Occipital lobe (tissue), 3 donors: ENCODE measurements at places on chromosomes 7 and 10.

GRCh38 chr7:1920266-1920681, 250.2 kb downstream of the ELFN1 start:
- no peak for DNase-seq

GRCh38 chr10:17344206-17344605, 110.2 kb downstream of the ST8SIA6 start:
- DNase-seq: no peak

- no peak for DNase-seq
These were observed 59.3 kb upstream of the IGFBP3 start for GRCh38 chr7:45980181-45980905.

DNA sequence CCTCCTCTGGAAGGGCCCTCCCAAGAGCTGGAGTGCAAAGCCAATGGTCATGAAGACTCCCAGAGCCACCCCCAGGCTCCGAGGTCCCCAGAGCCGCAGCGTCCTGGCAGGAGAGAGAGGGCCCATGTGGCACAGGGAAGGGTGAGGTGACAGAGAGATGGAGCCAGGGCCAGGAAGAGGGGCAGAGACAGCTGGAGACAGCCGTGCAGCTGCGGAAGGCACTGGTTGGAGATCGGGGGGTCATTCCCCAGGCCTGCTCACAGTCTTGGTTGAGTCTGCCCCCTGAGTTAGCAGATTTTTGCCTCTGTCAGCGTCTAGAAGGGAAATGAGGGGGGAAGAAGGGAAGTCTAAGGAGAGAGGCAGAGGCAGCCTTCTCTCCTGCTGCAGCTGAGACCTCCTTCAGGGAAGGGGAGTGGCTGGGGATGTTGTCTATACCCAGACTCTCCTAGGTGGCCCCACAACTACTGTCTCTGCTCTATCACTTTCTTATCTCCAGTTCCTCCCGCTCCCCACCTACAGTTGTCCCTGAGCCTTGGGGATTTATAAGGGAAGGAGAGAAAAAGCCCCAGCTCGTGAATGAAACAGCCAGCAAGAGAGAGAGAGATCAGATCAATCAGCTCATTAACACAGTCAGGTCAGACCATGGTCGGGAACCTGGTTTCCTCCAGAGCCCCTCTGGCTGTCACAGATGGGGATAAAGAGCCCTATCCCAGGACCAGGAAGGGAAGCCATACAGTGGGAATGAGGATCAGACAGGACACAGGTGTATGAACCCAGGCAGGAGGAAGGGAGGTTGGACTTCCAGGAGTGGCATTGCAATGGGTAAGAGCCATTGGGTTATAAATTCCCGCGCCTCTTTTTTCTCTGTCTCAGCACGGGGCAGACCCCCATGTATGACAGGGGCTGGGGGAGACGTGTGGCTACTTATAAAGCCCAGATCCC, 1.2 kb downstream of the GAL3ST4 start:
- DNase-seq: no peak

DNA sequence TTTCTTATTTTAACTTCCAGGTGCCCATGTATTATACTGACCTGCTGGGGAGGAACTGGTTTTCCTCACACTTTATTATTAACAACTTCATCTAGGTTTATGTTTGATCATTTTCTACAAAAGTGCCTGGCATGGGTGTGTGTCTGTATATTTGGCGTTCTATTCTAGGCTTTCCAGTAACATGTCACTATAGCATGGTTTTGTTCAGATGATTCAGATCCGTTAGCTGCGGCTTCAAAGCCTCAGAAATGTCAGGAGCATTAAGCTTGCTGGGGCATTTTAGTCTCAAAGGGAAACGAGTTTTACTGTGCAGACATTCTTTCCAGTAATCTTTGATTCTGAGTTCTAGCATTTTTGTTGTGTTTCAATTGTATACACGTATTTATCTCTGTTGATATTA, 2.3 kb downstream of the INPP5A start:
- DNase-seq: no peak

- no peak for DNase-seq
These were observed 1.8 kb upstream of the XPNPEP1 start for GRCh38 chr10:109924967-109925620.

- DNase-seq: no peak
These were observed 146.4 kb upstream of the TMEM106B start for GRCh38 chr7:12064586-12065127.

DNA sequence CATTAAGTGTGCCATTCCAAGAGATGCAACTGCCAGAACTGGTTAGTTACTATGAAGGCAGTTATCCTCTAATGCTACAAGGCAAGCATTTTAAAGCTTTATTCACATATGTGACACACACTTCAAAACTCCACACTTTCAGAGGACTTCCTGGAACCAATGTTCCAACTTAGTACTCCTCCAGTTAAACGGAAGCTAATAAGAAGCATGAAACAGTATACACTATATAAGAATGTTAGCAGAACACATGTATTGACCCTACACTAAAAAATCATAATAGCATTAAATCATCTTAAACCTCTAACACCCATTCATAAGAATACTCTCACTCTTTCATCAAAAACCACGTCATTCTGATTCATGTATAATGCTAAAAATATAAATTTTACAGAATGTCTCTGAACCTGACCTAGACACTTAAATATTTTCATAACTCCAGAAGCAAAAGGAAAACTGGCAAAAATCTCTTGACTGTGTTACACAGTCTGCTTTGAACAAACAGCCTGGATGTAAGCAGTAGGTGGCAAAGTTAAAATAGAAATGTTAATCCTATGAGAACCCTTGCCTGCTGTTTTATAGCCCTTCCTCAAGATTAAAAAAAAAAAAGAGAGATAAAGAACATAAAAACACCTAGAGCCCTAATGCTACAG, 135.0 kb downstream of the SEMA3C start:
- DNase-seq: no peak

GRCh38 chr10:26474026-26474425, 35.9 kb downstream of the APBB1IP start:
- DNase-seq: no peak

DNA sequence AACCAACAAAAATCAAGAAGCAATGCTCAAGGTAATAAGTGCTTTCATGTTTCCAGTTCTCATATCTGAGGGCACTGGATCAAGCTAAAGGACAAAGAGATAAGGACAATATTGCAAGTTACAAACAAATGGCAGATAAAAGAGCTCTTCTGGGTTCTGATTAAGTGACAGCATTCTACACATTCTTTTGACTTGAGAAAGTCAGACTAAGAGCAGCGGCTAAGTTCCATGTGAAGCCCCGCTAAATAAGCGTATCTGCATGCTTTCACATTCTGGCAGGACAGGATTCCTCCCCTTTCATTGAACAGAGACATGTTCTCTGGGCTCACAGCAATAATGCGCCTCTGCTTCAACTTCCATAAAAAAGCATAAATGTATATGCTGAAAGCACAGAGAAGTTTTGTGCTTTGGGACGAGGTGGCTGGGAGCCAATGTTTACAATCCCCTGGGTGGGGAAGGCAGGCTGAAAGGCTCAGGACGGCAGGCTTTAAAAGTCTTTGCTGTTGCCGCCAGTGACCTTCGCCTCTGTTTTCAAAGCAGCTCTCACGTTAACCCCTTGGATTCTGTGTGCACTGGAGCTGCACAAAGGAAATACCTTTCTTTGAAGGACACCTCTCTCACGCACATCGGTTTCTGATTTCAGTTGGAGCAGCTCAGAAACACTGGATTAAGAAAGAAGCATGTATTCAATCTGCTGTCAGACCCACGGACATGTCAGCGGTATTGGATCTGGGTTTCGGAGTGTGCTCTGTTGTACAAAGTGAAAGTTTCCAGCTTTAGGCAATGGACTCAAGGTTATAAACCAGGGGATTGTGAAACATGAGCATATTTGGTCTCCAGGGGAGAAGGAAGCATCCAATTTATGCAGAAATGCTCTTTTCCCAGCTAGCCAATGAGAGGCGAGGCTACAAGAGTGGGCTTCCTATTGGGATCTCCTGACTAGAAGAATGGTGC, 105.4 kb upstream of the FAM133B start:
- DNase-seq: peak; percentile 15

DNA sequence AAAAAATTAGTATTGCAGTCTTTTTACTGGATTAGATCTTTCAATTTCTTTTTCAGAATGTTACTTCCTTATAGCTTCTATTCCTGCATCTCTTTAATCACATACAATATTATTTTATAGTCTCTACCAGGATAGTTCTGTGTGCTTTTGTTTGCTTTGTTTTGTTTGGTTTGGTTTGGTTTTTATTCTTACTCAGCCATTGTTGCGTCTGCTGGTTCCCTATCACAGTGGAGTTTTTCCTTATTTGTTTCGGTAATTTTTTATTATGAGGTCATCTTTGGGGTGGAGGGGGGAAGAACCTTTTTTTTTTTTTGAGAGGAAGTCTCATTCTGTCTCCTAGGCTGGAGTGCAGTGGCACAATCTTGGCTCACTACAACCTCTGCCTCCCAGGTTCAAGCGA, 9.0 kb upstream of the BAIAP2L1 start:
- DNase-seq: no peak

DNA sequence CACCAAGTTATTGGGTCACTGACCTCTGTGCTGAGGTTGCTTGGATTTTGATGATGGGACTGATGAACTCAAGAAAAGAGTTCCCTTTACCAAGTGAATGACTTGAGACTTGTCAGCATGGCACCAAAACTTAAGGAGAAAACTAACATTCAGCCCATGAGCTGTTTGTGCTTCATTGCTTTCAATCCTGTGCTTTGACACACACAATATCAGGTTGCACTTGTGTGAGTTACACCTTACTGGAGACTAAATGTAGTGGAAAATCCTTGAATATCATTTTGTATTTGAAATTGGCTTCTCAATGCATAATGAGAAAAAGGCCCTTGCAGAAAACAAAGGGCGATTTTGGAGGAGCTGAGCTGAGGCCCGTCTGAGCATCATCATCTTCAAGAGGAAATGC, 2.7 kb downstream of the BAG3 start:
- no peak for DNase-seq

- no peak for DNase-seq
These were observed 102.4 kb downstream of the SVIL start for GRCh38 chr10:29532256-29532878.

DNA sequence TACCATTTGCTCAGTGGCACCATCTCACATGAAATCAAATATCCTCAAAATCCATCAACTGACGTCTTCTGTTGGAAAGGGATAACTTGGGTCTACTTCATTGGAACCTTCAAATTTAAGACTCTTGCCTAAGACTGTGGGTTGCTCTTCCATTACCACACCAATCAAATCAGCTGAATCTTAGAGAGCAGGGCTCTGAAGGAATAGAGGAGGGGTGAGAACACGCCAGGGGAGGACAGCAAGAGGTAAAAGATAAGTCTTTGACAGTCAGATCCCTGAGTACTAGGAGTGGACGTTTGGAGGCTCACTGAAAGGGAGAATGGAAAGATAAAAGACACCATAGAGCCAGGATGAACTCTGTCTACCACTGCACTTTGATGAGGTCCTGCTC, 107.5 kb downstream of the CCDC71L start:
- DNase-seq: no peak

DNA sequence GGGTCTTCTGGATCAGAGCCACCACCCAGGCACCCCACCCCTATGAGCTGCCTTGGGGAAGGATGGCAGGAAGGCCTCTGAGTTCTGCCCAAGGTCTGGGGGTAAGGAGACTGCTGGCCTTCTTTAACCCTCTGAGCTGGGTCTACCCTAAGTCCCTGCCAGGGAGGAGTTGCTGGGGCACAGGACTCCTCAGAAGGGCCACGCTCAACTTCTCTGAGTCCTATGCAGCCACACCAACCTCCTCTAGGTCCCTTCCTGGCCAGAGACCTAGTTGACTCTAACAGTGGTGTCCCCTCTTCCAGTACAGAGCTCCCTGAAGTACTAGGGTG, 2.6 kb upstream of the NEURL1 start:
- DNase-seq: no peak

- no peak for DNase-seq
These were observed 12.3 kb downstream of the TCF7L2 start for GRCh38 chr10:112962343-112962742.

DNA sequence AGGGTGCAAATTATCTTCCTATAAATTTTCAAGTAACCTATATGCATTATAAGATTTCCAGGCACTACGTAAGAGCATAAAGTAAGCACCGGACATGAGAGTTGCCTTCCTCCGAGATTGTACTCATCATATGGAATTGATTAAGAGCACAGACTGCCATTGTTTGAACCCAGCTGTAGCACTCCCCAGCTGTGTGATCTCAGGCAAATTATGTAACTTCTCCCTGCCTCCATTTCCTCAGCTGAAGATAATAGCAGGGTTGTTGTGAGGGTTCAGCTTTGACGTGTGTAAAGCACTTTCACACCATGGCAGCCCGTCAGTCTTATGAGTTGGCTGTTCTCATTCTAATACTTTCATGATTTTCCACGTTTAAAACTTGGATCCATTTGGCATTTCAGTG, 122.6 kb downstream of the ITIH5 start:
- DNase-seq: no peak

GRCh38 chr7:43671521-43671920, 57.8 kb downstream of the COA1 start:
- DNase-seq: no peak

- no peak for DNase-seq
These were observed 103.2 kb downstream of the SORBS1 start for GRCh38 chr10:95458014-95458413.

- DNase-seq: no peak
These were observed 91.1 kb upstream of the CARD11 start for GRCh38 chr7:3134745-3135144.

GRCh38 chr10:86293396-86293791, 73.2 kb downstream of the GRID1 start:
- no peak for DNase-seq
